ENCODE measurements at places on chromosomes 7 and 10.

GRCh38 chr10:62270020-62270419 is 1.4 kb upstream of the RTKN2 start:
- no peak for DNase-seq

- no peak for DNase-seq
Observed at GRCh38 chr10:102394801-102395399, 605 bp upstream of the NFKB2 start.

DNA sequence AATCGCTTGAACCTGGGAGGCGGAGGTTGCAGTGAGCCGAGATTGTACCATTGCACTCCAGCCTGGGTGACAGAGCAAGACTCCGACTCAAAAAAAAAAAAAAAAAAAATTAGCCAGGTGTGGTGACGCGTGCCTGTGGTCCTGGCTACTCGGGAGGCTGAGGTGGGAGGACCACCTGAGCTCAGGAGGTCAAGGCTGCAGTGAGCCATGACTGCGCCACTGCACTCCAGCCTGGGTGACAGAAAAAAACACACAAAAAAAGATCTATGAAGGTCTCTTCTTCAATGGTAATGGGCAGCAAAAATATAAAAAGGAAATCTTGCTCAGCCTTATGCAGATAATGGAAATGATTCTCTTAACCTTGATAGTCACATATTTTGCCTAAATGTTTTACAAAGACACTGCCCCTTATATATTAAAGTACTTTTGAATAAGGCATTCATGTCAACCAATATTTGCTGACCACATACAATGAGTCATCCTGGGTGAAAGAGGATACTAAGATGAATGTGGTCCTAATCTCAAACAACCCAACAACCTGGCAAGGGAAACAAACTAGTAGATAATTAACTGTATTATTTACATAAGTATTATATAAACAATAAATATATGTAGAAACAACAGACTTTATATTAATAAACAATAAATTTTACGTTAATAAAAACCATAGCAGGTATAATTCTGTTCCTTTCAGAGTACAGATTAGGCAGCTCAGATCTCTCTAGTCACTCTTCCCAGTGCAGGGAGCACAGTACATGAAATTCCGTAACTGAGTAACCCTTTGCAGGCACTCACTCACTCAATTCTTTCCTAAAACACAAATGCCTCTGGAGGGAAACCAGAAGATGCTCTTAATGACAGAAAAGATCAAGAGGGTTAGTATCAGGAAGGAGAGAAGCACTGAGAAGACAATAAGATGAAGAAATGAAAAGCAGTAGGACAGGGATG is 8.1 kb downstream of the TOMM7 start:
- no peak for DNase-seq

DNA sequence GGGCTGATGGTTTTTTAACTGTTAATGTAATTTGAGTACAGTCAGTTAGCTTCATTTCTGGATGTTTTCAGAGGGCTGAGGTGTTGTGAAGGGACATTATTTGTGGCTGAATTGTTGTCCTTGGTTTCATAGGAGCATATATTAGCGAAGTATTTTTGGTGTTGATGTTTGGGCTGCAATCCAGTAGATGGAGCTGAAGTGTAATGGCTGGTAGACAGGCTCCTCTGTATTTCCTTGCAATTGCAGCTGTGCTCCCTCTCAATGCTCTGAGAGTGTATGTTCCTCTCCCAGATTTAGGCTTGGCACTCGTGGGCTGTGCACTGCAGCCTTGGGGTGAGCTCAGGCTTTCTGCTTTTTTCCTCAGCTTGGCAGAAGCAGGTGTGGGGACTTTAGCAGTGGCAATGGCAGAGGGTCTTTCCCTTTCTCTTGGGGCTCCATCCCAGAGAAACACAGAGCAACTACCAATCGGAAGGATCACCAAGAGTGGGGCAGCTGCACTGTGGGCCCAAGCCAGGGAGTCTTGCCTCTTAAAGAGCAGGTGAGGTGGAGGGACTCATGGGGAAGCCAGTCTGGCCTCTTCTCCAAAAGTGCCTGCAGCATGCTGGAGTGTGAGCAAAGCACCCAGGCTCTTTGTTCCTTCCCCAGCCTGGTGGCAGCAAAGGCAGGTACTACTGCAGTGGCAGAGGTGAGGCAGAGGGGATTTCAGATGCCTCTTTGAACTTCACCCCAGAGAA is 544.4 kb downstream of the SH2D4B start:
- no peak for DNase-seq

DNA sequence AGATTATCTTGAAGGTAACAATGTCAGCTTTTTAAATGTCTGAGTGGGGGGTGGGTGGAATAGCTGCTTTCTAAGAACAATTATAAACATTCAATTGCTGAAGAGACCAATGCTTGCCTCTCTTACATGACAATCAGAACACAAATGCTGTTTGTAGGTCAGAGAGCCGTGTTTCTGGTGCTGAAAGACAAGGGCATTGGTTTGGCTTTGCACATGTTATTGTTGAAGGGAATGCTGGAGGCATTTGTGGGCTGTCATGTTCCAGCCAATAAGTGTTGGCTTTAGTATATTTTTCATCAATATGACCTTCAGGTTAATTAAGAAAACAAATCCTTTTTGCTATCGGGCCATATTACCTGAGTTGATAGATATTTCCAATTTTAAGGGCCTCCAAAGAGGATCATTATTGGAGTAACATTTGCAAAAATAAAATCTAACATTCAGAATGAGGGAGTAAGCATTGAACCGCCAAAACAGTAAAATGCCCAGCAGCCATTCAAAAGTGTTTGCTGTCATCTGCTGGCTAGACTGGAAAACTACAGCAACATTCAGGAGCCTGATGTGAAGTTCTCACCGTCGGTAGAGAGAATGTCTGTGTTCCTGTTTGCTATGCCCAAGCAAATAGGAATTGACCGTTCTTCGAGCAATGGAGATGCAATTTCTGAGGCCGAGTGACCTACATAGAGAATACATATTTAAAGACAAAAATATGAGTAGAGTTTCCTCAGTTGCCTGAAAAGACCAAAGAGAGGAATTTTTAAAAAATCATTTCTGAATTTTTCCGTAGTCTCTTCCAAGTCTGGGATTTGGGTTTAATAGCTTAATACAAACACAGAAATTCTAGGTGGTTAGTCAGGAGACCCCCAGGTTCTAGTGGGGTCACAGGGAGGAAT is 118.9 kb downstream of the APBB1IP start:
- DNase-seq: no peak

DNA sequence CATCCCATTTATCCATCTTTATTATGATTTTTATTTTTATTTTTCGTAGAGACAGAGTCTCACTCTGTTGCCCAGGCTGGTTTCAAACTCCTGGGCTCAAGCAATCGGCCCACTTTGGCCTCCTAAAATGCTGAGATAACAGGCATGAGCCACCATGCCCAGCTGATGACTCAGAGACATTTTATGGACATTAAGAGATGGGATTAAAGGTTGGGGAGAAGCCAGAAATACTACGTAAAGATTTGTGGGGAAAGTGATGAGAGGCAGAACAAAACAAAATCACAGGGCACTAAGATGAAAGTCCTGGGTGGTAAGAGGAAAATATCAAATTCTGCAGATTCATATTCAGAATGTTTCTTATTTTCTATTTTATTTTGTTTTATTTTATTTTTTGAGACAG is 7.6 kb downstream of the WNT8B start:
- DNase-seq: no peak
